ENCODE measurements at places on chromosomes 13 and 19.

DNA sequence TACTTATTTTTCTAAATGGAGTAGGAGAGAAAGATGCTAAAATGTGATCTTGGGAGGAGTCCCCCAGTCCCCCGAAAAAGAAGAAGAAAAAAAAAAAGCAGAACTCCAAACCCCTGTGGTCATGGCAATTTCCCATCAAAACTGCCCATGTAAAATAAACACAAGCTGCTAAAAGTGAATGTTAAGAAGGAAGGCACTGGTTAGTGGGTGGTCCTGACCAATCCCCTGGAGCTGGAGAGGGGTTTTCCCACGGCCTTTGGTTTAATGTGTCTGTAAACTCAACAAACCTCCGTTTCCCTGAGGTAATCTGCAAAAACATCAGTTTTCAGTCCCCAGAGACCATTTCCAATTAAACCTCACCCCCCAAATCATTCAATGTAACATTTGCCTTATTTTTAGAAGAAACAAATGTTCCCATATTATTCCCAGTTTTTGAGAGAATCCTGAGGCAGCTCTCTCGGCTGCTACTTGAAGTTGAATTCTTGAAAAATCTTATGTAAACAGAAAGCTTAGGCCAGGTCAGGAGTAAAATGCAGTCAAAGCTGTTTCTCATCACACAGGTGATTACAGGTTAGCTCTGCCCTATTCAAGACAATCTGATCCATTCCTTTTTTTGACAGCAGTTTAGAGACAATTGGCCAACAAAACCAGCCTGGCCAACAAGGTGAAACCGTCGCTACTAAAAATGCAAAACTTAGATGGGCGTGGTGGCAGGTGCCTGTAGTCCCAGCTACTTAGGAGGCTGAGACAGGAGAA, 17.0 kb downstream of the RAB3D start:
- no peak for DNase-seq

DNA sequence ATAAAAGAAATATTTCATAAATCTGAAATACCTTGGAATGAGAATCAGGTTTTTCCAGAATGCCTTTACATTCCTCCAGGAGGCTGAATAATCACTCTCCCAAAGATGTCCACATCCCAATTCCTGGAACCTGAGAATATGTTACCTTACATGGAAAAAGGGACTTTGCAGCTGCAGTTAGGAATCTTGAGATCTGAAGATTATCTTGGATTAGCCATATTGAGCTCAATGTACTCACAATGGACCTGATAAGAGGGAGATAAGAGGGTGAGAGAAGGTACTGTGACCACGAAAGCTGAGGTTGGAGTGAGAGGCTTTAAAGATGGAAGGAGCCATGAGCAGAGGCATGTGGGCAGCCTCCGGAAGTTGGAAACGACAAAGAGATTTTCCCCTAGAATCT, 36.8 kb upstream of the MBNL2 start:
- DNase-seq: no peak

DNA sequence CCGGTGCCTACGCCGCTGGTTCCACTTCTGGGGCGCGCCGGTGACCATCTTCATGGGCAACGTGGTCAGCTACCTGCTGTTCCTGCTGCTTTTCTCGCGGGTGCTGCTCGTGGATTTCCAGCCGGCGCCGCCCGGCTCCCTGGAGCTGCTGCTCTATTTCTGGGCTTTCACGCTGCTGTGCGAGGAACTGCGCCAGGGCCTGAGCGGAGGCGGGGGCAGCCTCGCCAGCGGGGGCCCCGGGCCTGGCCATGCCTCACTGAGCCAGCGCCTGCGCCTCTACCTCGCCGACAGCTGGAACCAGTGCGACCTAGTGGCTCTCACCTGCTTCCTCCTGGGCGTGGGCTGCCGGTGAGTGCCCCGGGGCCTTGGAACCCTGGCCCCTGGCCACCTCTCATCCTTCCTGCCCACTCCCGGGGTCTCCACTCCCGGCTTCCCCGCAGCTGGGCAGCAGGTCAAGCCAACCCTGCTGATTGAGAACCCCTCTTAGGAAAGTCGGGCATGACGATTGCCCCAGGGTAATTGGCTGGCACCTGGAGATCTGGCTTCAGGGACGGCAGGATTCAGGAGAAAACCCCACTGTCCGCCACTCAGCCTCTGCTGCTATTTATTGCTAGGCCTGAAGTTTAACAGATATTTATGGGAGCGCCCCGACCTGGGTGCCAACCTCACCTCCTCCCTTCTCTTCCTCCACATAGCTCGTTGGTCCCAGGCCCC, 39.1 kb downstream of the TRPM4 start:
- no peak for DNase-seq

GRCh38 chr13:48448959-48449614, 36.2 kb upstream of the LPAR6 start:
- DNase-seq: no peak

- peak; percentile 85 for DNase-seq
Measured at GRCh38 chr19:49301165-49301865, 23.7 kb downstream of the SLC6A16 start.

DNA sequence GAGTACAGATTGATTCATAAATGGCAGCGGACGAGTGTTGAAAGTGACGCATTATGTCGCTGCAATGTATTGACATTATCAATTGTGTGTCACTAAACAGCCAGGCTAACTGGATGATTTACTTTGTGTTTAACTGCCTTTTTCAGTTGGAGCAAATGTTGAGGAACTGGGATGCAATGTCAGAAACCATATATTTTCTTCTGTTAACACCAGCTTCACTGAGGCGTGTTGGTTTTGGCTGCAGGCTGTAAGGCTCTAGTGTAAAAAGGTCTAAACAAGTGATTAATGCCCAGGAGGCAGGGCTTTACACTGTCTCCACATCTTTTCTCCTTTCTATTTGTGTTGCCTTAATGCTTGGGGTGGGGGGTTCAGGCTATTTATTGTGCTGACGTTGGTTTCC, 80.1 kb downstream of the GGACT start:
- DNase-seq: peak; percentile 84
